NCI-H460 (cell line): ENCODE measurements at places on chromosomes 2 and 18. TPM values are rescaled to one million over a fixed set of nuclear protein-coding genes. Genes with fewer than 3 reads are reported as not detected.

The SIX3 gene
- total RNA-seq, result 0.17 TPM in 2 replicates

The CD8B gene
- not detected in 2 replicates for total RNA-seq

The KCNIP3 gene
- total RNA-seq, result 3.8 and 4.5 TPM in 2 replicates

The TGIF1 gene
- total RNA-seq, result 178 and 188 TPM in 2 replicates

The MARCHF4 gene
- total RNA-seq, result 0.97 and 1.7 TPM in 2 replicates

The ANKRD53 gene
- not detected in 2 replicates for total RNA-seq

The ERBB4 gene
- 0.26 and 0.32 TPM in 2 replicates for total RNA-seq

The ASB18 gene
- not detected in 2 replicates for total RNA-seq
